ENCODE measurements at places on chromosomes 4 and X. TPM values are rescaled to one million over a fixed set of nuclear protein-coding genes. Genes with fewer than 3 reads are reported as not detected.

Gene SPANXC
- not detected for total RNA-seq

Gene FHDC1
- total RNA-seq, result 2.3 TPM

Gene NAA11
- total RNA-seq, result not detected

Gene USP26
- total RNA-seq, result not detected

Gene PITX2
- not detected for total RNA-seq

Gene ZNF275
- 16.9 TPM for total RNA-seq

Gene CLIC2
- total RNA-seq, result 5.2 TPM

Gene RS1
- total RNA-seq, result 0.54 TPM

Gene RHOH
- total RNA-seq, result not detected

Gene SPARCL1
- 1,237 TPM for total RNA-seq

Gene GATA1
- total RNA-seq, result not detected

Gene CT55
- total RNA-seq, result not detected

Gene SH3RF1
- 30.1 TPM for total RNA-seq
